Astrocyte of the cerebellum (primary cell): ENCODE measurements at places on chromosomes 11 and 22.

DNA sequence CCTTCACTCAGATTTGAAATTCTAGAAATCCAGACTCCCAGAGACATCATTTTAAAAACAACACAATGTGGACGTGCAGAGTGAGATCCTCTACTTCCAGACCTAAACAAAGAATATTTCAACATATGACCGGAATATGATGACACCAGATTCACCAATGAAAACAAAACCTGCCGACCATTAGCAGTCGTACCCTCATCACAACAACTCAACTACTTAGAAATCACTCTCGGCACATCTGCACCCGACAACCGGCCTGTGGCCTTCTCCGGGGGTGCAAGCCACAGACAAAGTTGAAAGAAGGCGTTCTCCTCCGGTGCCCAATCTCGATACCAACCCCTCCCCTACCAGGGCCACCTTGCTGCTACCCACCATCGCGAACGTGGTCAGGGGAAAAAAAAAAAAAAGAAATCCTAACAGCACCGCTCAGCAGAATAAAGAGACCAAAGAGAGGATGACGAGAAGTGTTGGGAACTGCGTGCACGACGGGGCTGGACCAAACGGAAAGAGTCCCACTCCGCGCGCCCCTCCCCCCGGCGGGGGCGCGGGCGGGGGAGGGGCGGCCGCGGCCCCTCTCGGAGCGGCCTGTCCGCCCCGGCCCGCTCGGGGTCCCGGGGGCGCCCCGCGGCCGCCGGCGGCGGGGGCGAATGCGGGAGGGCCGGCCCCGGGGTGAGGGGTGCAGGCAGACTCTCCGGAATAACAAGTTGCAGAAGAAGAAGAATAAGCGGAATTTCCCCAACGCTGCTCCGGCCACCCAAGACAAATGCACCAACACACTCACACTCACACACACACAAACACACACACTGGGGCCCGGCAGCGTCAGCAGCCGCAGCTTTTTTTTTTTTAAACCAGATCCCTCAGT, 1.7 kb downstream of the PHF21A start:
- peak; percentile 49 for DNase-seq

- DNase-seq = no peak
Observed at GRCh38 chr11:107957109-107957588, 28.9 kb downstream of the RAB39A start.

DNA sequence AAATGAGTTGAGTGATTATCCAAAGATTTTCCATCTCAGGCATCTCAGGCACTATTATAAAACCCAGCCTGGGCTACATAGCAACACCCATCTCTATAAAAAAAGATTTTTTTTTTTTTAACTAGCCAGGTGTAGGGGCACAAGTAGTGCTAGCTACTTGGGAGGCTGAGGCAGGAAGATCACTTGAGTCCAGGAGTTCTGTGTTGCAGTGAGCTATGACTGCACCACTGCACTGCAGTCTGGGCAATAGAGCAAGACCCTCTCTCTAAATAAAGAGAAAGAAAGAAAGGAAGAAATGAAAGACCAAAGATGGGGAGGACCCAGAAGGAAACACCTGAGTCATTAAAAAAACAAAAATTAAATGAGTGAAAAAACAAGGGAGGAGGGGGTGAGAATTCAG, 14.1 kb downstream of the RSF1 start:
- DNase-seq = no peak

- DNase-seq = no peak
Observed at GRCh38 chr11:19614370-19614940, 98.2 kb upstream of the NAV2 start.

- no peak for DNase-seq
Observed at GRCh38 chr22:47018010-47018910, 255.8 kb downstream of the TBC1D22A start.

DNA sequence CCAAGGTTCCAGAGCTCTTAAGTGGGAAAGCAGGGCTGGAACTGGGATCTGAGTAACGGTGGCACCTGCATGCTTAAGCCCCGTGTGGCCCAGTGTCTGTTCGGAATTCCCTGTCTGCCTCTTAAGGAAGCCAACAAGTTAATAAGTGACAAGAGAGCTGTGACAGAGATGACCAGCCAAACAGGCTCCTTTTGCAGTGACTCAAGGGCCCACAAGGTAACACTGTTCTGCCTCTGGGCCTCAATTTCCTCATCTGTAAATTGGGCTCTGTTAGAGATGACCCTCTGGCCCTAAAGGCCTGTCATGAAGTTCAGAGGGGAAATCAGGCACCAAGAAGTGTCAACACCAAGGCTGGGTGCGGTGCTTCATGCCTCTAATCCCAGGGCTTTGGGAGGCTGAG, 18.6 kb downstream of the USH1C start:
- DNase-seq = no peak

DNA sequence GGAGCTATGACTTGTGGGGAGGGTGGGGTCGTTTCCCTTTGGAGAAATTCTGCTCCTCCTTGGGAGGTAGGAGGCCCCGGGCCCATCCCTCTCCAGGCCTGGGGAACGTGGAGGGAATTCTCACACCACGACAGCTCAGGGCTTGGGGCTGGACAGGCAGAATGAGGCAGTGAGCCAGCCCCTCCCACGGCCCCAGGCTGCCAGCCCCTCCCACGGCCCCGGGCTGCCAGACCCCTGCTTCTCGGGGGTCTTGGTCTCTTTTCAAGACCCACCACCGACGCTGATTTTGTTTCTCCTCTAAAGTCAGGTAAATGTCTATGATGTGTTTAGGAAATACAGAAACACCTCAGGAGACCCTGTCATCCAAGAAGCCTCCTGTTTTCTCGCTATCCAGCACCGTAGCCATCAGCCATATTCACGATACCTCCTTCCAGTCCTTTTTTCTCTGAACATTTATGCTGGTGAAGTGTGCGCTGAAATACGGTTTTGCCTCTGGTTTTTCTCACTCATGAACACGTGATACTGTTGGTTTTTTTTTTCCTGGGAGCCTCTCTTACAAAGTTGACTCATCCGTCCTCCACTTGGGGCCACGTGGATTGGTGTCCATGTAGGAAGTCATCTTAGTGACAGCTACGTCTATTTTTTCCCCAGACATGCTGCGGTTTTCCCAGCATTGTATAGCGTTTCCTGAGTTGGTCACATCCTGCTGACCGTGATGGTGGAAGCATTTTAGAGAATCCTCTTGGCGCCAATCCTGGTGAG, 1219.6 kb downstream of the BRD1 start:
- no peak for DNase-seq

DNA sequence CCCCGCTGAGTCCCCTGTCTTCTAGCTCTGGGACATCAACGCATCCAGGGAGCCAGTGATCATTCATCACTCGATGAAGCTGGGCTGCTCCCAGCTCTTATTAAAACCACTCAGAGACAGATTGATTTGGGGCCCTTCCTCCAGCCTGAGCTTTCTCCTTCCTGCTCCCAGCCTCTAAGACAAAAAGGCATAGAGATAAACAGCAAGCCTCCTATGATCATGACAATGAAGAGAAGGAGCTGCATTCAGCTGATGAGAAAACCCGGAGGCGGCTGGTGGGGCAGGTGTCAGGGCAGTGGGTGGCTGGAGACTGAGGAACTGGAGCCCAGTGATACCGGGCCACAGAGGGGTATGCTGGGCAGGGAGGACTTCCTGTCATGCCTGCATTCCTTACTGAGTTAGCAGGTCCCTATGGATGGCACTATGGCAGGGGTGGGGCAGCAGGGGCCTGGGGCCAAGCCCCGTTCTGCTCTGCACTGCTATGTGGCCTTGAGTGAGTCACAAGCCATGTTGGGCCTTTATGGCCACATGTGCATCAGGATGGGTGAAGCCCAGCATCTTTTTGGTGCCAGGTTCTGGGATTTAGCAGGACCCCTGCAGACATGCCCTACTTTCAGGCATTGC, 20.2 kb downstream of the PVALB start:
- no peak for DNase-seq

DNA sequence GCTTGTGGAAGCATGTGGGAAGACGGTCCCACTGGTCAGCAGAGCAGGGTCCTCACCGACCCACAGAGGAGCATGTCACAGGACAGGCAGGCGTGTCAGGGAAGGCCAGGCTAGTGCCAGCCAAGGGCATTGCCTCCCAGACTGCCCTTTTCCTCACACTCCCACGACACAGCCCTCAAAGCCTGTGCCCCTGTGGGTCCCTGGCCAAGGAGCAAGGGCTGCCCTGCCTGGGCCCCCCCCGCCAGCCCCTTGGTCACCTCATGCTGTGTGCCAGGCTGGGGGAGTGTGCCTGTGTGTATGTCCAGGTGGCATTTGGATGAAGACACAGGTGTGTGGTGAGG, 74.7 kb downstream of the MED15 start:
- no peak for DNase-seq

GRCh38 chr22:41576877-41577276, 12.8 kb downstream of the PMM1 start:
- no peak for DNase-seq

DNA sequence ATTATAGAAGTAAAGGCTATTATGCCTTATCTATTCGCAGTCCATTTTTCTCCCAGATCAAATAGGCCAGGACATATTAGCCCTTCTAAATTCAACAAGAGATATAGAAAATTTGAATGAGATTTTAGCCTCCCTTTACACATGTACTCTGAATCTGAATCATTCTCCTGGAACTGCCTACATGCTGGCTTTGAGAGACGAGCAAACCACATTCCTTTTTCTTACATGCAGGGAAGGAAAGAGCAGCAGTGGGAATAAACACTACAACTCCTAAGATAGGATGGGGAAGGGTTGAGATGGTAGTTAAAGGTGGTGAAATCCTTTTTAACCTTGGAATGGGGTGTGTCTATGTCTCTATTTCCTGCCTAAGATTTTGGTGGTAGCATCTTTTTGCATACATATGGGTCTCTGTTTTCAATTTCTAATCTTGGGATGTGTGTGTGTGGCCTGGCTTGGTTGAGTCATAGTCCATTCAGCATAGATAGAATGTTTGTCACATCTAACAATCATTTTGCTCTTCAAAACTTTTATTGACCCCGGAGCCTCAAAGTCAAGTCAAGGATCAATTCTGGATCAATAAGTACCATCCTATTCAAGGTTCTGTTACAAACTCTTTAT, 11.1 kb upstream of the OOSP2 start:
- no peak for DNase-seq

- no peak for DNase-seq
Observed at GRCh38 chr11:131637469-131638175, 267.2 kb downstream of the NTM start.

GRCh38 chr11:118628432-118628831, 21.0 kb downstream of the PHLDB1 start:
- DNase-seq = no peak

DNA sequence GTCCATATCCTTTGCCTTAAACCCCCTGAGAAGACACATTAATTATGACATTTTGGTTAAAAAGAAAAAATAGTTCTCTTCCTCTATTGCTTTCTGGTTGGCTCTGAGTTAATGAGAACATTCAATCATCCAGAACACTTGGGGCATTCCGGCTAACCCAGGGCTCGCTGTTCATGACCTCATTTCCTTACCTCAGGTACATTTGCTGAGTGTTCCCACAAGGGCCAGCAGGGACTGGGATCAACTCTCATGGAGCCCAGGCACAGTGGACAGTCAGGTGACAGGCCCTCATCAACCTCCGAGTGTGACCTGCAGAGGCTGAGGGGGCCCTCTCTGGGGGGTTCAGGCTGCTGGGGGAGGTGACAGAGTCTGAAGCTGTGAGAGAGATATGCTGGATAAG, 98.9 kb downstream of the MYO18B start:
- no peak for DNase-seq

DNA sequence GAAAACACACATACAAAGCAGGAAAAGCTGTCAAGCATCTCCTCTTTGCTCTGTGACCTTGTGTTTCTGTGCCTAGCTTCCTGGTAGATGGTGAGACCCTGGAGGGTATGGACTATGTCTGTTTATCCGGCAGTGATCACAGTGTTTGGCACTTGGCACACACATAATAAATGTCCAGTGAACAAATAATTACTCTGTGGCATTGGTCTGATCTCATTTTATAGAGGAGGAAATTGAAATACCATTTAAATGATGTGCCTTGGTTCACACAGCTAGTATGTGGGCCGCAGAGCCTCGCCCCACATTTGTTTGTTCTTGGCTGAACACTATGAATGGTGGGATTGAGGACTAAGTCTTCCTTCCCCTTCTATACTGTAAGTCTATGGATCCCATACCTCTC, 104.7 kb upstream of the SPON1 start:
- DNase-seq = no peak

DNA sequence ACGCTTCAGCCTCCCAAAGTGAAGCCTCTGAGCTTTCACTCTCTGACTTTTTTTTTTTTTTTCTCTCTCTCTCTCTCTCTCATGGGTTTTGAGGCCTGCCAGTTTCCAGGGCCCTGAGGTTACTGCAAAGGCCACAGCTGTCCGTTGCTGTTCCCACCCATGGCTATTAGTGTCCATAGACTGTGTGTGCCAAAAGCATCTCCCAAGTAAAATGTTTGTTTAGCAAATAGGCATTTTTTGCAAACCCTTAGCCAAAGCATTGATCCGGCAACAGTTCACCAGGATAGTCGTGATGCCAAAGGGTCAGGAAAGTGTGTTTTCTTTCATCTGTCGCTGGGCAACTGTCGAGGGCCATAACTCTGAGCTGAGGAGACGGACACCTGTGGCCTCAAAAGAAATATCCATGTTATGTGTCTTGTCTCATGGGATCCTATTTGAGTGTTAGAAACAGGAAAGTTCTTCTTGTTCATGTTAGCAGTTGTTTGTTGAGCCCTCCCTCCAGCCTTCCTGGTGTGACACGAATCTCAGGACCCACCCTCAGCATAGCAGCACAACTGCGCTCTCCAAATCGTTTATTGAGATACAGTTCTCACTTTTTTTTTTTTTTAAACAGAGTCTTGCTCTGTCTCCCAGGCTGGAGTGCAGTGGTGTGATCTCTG, 18.4 kb downstream of the FADS2 start:
- DNase-seq = no peak

DNA sequence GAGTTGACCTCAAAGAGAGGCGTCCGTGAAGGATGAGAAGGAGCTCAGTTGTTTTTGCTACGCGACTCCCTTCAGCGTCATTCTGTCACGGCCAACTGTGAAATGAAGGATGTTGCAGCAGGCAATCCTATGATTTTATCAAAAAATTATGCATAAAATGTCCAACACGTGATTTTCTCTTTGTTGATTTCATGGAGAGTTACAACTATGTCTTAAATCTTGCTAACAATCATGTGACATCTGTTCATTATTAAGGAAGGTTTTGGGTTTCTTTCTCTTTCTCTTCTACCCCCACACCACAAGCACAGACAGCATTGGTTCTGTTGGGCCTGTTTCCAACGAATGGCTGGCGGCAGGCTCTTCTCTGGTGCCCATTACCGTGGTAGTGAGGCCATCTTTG, 3.7 kb downstream of the KRTAP5-4 start:
- DNase-seq = no peak

- DNase-seq = no peak
Observed at GRCh38 chr22:24419475-24419850, 7.9 kb upstream of the ADORA2A start.

- peak; percentile 45 for DNase-seq
Observed at GRCh38 chr11:63635762-63636465, 21.7 kb upstream of the PLAAT3 start.

- DNase-seq = no peak
Observed at GRCh38 chr11:12024254-12024926, 16.0 kb upstream of the DKK3 start.

GRCh38 chr11:27203077-27203647, 159.9 kb downstream of the CCDC34 start:
- no peak for DNase-seq

GRCh38 chr11:28760676-28761390, 652.6 kb downstream of the METTL15 start:
- DNase-seq = peak; percentile 57

- DNase-seq = peak; percentile 75
Observed at GRCh38 chr22:44037519-44038375, 13.6 kb downstream of the PARVB start.

GRCh38 chr11:130473056-130473794, 24.8 kb downstream of the ADAMTS15 start:
- DNase-seq = no peak
